ENCODE measurements at places on chromosomes 13 and 19.

- DNase-seq = no peak
Observed at GRCh38 chr19:12607631-12608030, 3.0 kb downstream of the ZNF490 start.

- no peak for DNase-seq
Observed at GRCh38 chr13:103965506-103966243, 899.5 kb upstream of the SLC10A2 start.

DNA sequence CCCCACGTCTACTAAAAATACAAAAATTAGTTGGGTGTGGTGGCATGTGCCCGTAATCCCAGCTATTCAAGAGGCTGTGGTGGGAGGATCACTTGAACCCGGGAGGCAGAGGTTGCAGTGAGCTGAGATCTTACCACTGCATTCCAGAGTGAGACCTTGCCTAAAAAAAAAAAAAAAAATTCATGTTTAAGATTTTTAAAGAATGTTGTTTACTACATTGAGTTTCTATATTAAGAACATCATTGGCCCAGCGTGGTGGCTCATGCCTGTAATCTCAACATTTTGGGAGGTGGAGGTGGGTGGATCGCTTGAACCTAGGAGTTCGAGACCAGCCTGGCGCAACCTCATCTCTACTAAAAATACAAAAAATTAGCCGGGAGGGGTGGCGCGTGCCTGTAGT, 31.9 kb upstream of the FLT1 start:
- DNase-seq = no peak

DNA sequence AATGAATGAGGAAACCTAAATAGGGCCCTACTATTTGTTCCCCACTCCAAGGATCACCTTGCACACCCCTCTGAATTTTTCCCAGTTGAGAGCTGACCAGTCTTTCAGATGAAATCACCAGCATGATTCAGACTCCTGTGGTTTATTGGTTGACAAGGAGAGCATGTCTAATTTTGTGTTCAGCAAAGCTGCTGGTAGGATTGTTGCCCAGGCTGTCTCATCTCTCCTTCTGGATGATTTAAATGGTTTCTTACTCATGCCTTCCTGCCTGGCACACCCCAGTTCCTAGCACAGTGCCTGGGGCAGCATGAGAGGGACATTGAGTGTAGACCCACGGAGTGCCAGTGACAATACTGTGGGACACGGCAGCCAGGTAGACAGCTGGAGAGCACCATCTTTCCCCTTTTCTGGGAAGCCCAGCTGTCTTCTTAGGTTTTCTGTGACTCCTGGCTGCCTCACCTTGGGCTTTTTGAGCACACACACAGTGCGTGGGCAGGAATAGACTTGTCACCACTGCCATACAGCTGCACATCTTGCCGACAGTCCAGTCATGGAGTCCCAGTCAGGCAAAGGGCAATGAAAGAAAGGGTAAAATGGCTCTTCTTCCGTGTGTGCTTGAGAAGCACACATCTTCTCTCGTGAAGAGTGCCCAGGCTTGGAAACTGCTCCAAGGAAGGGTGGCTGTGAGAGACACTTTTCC, 12.3 kb downstream of the FGF9 start:
- no peak for DNase-seq

DNA sequence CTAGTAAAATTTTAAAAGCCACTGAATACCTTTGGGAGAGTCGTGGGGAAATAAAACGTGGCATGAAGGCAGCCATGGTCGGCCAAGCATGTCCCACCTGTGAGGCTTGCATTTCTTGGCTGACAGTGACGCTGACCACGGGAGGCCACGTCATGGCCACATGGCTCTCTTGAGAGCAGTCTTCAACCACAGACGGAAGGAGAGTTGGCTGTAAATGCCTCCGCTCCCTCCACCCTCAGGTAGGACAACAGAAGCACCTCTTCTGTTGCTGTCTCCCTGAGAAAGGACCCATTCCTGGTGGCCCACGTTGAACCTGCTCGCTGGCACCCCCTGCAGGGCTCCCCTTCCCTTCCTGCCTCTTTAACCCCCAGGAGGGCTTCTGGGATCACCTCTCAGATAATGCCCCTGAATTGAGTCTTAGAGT, 10.6 kb upstream of the LRRC25 start:
- DNase-seq = peak; percentile 50

DNA sequence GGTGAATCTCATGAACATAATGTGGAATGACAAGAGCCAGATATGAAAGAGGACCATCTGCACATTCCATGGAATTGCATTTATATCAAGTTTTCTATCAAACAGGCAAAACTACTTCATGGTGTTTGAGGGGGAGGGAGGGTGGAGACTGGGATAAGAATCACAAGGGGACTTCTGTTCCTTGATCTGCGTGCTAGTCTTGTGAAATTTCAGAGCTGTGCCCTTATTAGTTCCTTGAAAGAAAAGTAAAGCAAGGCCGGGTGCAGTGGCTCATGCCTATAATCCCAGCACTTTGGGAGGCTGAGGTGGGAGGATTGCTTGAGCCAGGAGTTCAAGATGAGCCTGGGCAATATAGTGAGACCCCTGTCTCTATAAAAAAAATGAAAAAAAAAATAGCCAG, 30.2 kb upstream of the CEBPG start:
- DNase-seq = no peak

DNA sequence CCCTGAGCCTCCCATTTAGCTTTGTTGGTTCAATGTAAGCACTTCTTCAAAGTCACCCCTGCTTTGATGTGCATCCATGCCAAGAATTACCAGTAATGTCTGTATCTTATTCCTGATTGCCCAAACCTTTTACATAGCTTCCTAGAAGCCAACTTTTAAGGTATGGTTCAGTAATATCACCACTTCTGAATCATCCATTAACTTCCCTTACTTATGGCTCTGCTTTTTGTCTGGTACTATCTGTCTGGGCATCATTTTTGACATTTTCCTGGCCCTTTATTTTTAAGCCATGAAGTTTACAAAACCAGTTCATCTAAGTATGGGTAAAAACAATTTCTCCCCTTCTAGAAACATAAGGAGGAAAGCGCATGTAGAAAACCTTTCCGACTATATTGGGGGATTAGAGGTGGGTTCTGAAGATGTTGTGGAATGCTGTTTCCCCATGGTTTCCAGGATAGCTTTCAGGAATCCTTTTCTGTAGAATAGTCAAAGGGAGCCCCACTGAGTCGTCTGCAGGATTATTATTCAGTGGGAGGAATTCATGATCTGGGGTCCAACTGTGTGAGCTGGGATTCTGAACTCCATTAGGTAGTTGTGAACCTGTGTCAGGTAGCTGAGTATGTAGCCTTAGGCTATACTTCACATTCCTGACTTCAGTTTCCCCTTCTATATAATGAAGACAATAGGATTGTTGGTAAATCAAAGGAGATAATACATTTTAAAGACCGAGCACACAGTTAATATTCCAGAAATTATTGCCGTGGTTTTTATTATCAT, 163.8 kb downstream of the SUCLA2 start:
- DNase-seq = no peak
